Left renal pelvis (tissue), 4 donors: ENCODE measurements at places on chromosomes 4 and X. TPM values are rescaled to one million over a fixed set of nuclear protein-coding genes. Genes with fewer than 3 reads are reported as not detected.

MAOA gene
- 20.9 TPM for polyA plus RNA-seq

FAM47A gene
- not detected for polyA plus RNA-seq

GRCh38 chrX:94908171-94908570, 1234.2 kb downstream of the FAM133A start:
- no peak for DNase-seq

UBA6 gene
- polyA plus RNA-seq, result 42.4 TPM

TMSB15A gene
- 63.9 TPM for polyA plus RNA-seq

SPACA5 gene
- not detected for polyA plus RNA-seq

DNA sequence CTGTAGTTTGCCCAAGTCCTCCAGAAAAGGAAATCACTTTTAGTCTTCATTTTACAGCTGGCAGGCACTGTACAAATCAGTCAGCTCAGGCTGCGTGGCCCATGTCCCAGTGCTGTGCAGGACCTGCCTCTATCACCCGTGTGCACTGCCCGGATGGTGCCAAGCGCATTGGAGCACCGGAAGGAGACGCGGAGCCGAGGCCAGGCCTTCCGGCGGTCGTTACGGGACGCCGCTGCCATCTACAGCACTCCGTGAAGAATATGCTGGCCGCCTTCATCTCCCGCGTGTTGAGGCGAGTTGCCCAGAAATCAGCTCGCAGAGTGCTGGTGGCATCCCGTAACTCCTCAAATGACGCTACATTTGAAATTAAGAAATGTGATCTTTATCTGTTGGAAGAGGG, at the start of gene PDHA2:
Gene PDHA2, plus strand, starts transcription at position 203 of the 400 bp plus-strand sequence. Its CDS starts 58 bp downstream, at position 261.
- no peak for DNase-seq

DNA sequence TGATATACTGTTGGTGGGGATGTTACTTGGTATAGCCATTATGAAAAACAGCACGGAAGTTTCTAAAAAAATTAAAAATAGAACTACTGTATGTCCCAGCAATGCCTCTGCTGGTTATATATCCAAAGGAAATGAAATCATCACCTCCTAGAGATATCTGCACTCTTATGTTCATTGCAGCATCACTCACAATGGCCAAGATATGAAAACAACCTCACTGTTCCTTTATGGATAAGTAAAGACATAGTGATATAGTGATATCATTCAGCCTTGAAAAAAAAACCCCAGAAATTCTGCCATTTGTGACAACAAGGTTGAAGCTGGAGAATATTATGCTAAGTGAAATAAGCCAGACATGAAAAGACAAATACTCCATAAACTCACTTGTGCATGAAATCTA, 543.8 kb upstream of the SLIT2 start:
- DNase-seq, result no peak
